H9 (cell line): ENCODE measurements at places on chromosomes 16 and 17.

DNA sequence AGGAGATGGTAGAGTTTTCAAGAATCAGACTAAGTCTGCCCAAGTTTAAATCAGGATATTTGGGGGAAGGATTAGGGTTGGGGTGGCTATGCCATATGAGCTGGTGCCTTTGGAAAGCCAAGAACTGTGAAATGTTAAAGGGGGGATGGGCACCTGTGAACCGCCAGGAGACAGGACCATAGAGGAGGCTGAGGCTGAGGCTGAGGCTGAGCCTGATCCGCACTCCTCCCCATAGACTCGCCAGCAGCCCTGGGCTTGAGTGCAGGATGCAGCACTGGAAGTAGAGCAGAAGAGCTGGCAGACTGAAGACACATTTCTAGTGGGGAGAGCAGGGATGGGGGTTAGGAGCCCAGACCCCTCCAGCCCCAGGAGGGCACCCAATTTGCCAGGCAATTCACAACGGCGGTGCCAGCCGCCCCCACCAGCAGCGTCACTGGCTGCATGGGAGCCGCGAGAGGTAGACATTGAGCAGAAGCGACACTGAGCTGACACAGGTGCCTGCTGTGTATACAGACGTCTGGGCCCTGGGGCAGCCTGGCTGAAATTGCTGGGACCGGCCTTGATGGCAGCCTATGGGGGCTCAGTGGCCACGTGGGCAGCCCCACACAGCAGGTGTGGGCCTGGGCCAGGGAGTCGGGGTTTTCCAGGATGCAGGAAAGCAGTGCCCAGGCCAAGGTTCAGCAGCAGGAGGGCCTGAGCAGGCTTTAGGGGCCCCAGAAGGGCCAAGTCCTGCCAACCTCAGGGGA lies 9.2 kb downstream of the PIMREG start:
- no peak for DNase-seq

DNA sequence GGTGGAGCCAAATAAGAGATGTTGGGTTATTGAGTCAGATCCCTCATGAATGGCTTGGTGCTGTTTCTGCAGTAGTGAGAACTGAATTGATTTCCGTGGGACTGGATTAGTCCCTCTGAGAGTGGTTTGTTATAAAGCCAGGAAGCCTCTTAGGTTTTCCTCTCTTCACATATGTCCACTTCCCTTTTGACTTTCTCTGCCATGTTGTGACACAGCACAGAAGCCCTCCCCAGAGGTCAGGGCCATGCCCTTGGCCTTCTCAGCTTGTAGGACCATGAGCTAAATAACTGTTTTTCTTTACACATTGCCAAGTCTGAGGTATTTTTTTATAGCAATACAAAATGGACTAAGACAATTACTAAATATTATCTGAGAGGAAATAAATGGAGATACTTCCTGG lies 10.3 kb upstream of the HAPSTR1 start:
- DNase-seq: no peak

DNA sequence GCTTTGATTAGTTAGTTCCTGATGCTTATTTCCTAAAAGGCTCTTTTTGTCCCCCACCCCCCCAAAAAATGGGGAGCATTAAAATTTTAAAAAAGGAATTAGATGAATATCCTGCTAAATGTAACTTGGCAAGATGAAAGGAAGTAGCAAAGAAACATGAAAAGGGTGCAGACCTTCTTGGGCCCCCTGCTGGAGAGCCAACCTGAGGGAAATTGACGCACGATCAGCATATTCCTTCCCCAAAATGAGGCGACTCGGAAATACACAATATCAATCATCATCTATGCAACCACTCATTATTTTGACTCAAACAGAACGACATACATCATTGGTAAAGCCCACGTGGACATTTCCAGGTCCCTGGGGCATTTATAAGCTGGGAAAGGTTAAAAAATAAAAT lies 59.7 kb downstream of the GRIN2A start:
- no peak for DNase-seq

DNA sequence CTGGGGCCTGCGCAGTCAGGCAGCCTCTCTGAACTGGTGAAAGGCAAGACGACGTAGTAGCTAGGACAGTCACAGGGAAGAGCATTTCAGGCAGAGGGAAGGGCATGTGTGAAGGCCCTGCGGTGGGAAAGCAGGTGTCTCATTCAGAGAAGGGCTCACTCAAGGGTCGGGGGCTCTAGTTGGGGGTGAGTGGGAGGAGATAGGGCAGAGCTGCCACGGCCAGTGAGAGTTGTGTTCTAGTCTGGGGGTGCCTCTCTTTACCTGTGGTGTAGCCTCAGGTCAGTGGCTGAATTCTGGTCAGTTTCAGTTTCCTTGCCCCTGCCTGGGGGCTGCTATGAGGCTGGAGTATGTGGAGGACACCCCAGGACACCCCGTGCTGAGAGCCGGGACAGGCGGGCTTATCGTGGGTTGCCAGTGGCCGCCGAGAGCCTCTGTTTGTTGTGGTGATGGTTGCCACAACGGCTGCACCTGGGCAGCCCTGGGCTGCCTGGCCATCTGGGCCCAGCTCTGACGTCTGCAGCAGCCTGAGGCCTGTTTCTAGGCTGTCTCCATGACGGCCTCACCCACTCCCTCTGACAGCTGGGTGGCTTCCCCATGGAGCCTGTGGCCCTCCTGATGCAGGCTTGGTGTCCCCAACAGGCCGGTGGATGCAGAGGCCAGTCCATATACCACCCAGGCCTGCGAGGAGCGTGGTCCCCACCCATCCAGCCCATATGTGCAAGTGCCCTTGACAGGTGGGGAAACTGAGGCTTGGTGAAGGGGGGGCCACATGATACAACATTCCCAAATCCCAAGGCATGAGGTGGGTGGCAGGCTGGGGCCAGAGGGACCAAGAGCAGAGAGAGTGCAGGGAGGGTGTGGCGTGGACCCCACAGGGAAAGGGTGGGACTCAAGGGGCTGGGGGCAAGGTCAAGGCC lies 10.8 kb downstream of the MAP2K3 start:
- no peak for DNase-seq

DNA sequence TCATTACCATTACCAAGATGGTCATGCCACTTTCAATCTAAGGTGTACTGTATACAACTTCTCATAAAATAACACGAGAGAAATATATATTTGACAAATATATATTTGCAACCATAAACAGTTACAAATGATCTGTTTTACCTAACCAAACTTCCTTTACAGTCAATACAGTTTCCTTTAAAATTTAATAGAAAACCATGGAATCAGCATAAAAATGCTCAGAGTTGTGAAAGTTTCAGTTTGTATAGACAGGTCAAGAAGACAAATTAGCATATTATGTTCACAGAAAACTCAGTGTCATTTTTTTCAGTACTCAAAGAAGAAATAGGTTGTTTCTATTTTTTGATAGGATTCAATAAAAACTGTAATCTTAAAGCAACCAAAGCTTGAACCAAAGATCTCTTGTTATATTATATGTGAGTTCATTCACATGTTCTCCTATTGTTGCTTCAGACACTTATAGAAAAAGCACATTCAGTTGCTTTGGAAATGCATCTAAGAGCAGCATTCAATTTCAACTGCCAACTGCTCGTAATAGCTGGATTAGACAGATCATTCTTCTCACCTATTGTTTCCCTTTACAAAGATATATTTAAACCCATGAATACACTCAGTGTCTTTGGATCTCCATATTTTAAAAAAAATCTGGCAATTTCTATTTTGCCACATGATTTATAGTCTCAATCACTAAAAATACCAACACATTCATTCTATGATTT lies 15.1 kb downstream of the SSH2 start:
- DNase-seq: no peak

DNA sequence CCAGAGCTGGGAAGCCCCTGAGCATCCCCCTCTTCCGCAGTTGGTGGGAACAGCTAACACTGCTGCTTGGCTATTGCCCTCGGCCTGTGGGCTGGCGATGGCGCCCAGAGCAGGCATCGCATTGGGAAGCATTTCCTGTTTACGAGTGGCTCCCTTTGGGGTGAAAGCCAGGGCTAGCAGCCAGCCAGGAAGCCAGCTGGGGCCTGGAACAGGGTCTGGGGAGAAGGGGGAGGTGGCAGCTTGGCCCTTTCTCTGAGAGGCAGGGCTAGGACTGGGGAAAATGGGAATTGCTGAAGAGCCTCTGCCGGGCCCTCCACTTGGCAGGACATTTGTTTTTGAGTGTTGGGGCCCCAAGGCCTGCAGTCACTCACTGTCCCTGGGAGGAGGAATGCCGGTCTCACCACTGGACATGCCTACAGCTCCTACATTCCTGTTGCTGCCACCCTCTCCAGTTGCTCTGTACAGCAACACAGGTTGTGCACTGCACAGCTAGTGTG lies 2.4 kb upstream of the MTSS2 start:
- no peak for DNase-seq

DNA sequence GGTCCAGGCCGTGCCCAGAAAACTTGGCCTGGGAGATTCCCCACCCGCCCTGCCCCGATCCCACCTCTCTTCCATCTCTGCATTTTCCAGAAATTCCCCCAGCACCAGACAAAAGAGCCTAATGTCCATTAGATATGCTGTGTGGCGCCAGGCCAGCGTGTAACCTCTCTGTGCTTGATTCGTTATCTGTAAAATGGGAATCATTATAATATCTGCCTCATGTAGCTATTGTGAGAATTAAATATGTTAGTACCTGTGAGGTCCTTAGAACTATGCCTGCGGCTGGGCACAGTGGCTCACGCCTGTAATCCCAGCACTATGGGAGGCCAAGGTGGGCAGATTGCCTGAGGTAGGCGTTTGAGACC lies 33.6 kb upstream of the IL21R start:
- no peak for DNase-seq

DNA sequence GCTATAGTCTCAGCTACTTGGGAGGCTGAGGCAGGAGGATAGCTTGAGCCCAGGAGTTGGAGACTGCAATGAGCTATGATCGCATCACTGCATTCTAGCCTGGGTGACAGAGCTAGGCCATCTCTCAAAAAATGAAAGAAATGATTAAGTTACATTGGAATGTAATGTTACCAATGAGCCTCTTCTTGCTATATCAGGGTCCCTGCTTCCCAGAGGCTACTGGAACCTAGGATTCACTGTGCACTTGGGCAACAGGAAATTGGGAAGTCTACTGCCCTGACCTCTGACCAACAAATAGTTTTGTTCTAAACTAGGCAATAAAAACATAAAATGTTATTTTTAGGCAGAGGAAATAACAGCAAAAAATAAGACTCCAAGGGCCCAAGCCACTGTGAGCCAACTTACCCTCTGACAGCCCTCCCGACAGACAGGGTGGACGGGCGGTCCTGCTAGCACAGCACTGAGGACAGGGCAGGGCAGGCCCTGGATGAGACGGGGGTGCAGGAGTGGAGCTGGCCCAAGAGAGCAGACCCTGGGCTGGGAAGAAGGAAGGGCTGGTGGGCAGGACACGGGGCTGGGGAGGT lies 27.5 kb downstream of the NSMCE1 start:
- no peak for DNase-seq

- DNase-seq: no peak
Measured at GRCh38 chr16:12544477-12545296, 259.0 kb downstream of the CPPED1 start.

- no peak for DNase-seq
Measured at GRCh38 chr16:8600144-8600775, 9.9 kb upstream of the TMEM114 start.

DNA sequence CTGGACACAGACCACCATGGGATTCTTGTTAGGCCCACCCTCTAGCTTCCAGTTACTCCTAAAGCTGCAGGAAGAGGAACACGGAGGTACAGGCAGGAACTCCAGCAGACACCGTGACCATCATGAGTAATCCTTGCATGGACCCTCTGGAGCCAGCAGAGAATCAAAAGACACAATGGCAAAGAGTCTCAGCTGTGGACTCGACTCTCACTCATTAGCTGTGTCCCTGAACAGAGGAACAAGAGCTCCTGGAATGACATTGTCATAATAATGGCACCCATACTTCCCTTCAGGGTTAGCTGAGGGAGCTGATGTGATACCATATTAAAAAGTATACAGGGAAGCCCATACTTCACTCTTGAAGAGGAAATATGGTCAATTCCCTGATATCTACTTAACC lies 176.3 kb upstream of the ASIC2 start:
- no peak for DNase-seq
